ENCODE measurements at places on chromosomes 6 and 20. TPM values are rescaled to one million over a fixed set of nuclear protein-coding genes. Genes with fewer than 3 reads are reported as not detected.
A peak's percentile ranks its signal among the peaks of the same experiment; 100 is the strongest.

DNA sequence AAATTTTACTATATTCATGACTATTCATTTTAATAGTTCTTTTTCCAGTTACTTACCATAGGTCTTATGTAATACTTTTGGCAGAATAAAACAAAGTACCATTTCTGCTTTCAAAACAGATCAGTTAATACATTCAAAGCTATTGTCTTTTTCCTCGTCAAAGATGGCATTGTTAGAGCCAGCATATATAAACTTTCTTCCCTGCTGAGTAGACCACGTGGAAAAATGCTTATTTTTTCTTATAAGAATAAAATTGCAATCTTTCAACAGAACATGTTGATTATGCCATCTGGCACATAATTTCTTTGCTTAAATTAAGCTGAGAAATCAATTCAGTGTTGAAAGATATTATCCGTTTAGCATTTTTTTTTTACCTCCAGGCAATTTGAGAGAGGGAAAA is 34.9 kb upstream of the EXOC2 start:
- DNase-seq = no peak

- no peak for DNase-seq
Observed at GRCh38 chr6:63517221-63517620, 55.1 kb upstream of the LOC128125822 start.

The CFB gene
- total RNA-seq = 35.8 TPM

DNA sequence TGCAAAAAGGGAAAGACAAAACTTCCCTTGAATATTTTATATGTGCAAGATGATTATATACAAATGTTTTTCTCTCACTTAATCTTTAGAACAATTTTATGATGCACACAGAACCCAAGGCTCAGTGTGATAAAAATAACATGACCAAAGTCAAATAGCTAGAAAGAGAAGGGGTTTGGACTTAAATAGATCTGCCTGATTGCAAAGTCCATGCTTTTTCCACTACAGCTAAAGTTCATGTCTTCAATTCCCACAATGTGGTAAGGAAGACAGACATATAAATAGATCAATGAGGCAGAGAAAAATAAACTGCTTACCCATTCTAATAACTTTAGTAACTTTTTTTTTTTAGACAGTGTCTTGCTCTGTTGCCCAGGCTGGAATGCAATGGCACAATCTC is 143.8 kb downstream of the CDK19 start:
- no peak for DNase-seq

- DNase-seq = peak; percentile 89
Observed at GRCh38 chr6:6806844-6807518, 218.5 kb downstream of the LY86 start.

The FHL5 gene
- total RNA-seq = 37.9 TPM

- DNase-seq = no peak
Observed at GRCh38 chr20:23604306-23604705, 1.4 kb downstream of the CST9 start.

The WFDC12 gene
- not detected for total RNA-seq

DNA sequence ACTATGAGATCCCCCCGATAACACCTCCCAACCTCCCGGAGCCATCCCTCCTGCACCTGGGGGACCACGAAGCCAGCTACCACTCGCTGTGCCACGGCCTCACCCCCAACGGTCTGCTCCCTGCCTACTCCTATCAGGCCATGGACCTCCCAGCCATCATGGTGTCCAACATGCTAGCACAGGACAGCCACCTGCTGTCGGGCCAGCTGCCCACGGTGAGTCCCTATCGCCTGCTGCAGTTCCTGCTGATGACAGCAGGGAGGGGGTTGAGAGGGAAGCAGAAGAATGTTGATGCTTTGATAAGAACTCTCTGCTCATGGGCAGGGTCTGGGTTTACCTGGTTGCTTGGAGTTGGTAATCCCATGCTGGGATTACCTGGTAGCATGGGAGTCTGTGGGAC is 91.9 kb downstream of the TOX2 start:
- DNase-seq = no peak

The PPIL1 gene
- total RNA-seq = 20.3 TPM

DNA sequence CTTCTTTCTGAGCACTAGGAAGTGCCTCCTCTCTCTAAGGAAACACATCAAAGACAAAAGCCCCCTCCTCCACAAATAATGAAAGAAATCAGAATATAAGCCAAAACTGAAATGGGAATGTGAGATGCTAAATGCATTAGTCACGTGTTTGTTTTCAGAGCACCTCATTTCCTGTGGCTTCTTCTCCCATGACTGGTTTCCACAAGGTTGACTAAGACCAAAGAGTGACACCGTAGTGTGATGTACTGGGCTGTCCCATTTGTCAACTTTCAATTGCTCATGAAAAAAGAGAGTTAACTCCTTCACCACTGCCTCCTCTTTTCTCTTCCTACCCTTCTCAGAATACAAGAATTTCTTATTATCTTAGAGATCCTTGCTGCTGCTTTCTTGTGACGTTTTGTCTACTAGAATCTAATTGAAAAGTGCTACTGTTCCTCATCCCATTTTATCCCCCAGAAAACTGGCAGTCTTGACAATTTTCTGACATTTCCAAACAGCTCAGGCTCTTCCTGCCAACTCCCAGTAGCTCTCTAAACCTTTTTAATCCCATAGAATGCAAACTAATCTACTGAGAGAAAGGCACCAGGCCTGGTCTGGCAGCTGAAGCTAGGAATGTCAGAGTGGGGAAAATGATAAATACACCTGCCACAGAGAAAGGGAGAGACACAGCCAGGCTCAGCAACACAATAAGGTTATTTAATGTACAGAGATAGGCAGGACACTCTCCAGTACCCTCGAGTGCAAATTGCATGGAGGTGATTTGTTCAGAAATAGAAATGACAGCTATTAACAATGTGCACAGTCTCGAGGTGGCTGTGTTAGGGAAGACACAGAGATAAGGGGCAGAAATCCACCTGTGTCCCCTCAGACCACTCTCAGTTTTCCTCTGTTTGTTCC is 671.7 kb upstream of the NRSN1 start:
- no peak for DNase-seq
